ENCODE measurements at places on chromosomes 6 and 20. TPM values are rescaled to one million over a fixed set of nuclear protein-coding genes. Genes with fewer than 3 reads are reported as not detected.

DNA sequence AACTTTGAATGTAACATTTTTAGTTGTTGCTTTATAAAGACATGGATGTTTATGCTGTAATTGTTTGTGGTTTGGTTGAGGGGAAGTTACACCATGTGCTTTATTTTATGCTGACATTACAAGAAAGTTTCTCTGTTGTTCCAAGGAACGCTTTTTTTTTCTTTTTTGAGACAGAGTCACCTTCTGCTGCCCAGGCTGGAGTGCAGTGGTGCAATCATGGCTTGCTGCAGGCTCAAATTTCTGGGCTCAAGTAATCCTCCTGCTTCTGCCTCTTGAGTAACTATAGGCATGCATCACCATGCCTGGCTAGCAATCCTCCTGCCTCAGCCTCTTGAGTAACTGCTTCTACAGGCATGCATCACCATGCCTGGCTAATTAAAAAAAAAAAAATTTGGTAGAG lies 21.0 kb upstream of the IFNGR1 start:
- no peak for DNase-seq

DNA sequence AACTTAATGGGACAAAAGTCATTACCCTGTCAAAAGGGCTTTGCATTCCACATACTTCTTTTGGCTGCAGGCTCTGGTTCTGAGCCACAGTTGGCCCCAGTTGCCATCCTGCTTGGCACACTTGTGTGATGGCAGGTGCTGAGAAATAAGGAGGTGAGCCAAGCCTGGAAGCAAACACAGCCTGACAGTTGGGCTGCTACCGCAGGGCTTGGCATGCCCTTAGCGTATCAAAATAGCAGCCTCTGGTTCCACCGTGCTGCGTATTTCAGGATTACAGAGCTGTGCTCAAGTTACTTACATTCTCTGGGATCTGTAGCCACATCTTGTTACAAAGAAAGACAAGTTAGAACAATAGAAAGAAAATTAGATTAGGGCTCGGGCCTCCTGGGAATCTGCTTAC lies 11.1 kb downstream of the MTHFD1L start:
- no peak for DNase-seq

GRCh38 chr6:41028561-41029412 lies 10.2 kb downstream of the UNC5CL start:
- DNase-seq = no peak

SLC16A10 gene
- 1.1 TPM for polyA plus RNA-seq

BPI gene
- 1.2 TPM for polyA plus RNA-seq

All from left renal pelvis (tissue), 4 donors.